Smooth muscle cell of the pulmonary artery (primary cell): ENCODE measurements at places on chromosomes 4 and X. TPM values are rescaled to one million over a fixed set of nuclear protein-coding genes. Genes with fewer than 3 reads are reported as not detected.

The NPNT gene
- total RNA-seq, result 0.46 TPM in 1 of 2 replicates, not detected in the other

The ARSJ gene
- total RNA-seq, result 48.6 and 59.5 TPM in 2 replicates

The PRPS1 gene
- 17.0 and 28.8 TPM in 2 replicates for total RNA-seq

The PITX2 gene
- 0.10 and 0.33 TPM in 2 replicates for total RNA-seq

The FAAH2 gene
- total RNA-seq, result 0.07 and 0.23 TPM in 2 replicates

The TBC1D8B gene
- 24.2 and 32.2 TPM in 2 replicates for total RNA-seq

The TMPRSS11E gene
- total RNA-seq, result not detected in 2 replicates

The SPARCL1 gene
- 0.17 and 0.46 TPM in 2 replicates for total RNA-seq

The CCDC120 gene
- total RNA-seq, result 0.98 and 1.3 TPM in 2 replicates

The ERVMER34-1 gene
- total RNA-seq, result not detected in 2 replicates

The DCK gene
- total RNA-seq, result 12.7 and 17.2 TPM in 2 replicates

The DOK7 gene
- total RNA-seq, result 0.07 and 0.20 TPM in 2 replicates

The NAP1L2 gene
- total RNA-seq, result 1.2 and 1.3 TPM in 2 replicates

The PABPC4L gene
- total RNA-seq, result 0.26 and 0.30 TPM in 2 replicates

The STOX2 gene
- 1.1 and 1.2 TPM in 2 replicates for total RNA-seq

The FGA gene
- not detected in 2 replicates for total RNA-seq

The CCSER1 gene
- total RNA-seq, result 0.03 and 0.20 TPM in 2 replicates

The DCAF8L2 gene
- total RNA-seq, result 0.20 TPM in 1 of 2 replicates, not detected in the other

The C4orf54 gene
- total RNA-seq, result not detected in 2 replicates

The SLIT2 gene
- 15.1 and 27.6 TPM in 2 replicates for total RNA-seq

The PALLD gene
- total RNA-seq, result 175 and 177 TPM in 2 replicates

The VEGFD gene
- 0.26 TPM in 1 of 2 replicates, not detected in the other for total RNA-seq

The UGT2A3 gene
- not detected in 2 replicates for total RNA-seq

The DNAAF6 gene
- total RNA-seq, result not detected in 2 replicates

The SPP1 gene
- 2.4 and 11.6 TPM in 2 replicates for total RNA-seq

The MAGEB1 gene
- total RNA-seq, result not detected in 2 replicates

The PWWP3B gene
- 0.13 and 0.66 TPM in 2 replicates for total RNA-seq

The GPR82 gene
- not detected in 2 replicates for total RNA-seq

The UGT2B7 gene
- total RNA-seq, result not detected in 2 replicates

The MFAP3L gene
- 7.2 and 14.3 TPM in 2 replicates for total RNA-seq

The SGMS2 gene
- 174 and 197 TPM in 2 replicates for total RNA-seq

The PROM1 gene
- 0.10 and 0.13 TPM in 2 replicates for total RNA-seq

The ALAS2 gene
- not detected in 2 replicates for total RNA-seq

The BCORL1 gene
- 5.5 and 6.3 TPM in 2 replicates for total RNA-seq

The TEC gene
- total RNA-seq, result 0.20 and 0.26 TPM in 2 replicates

The ADH1A gene
- total RNA-seq, result not detected in 2 replicates

The DYNLT3 gene
- total RNA-seq, result 73.3 and 98.2 TPM in 2 replicates

The CNKSR2 gene
- 0.66 and 0.85 TPM in 2 replicates for total RNA-seq

The ARL9 gene
- total RNA-seq, result 0.07 TPM in 2 replicates

The NXF2B gene
- not detected in 2 replicates for total RNA-seq

The XAGE1A gene
- total RNA-seq, result not detected in 2 replicates
